Activated T-helper 1 cell treated with anti-CD3 and anti-CD28 coated beads, Interleukin-2, amount 50 U/mL, for 16 hours (primary cell): ENCODE measurements at places on chromosomes 7 and 10.

- no peak for DNase-seq
Measured at GRCh38 chr7:9328296-9328695, 894.9 kb downstream of the NXPH1 start.

DNA sequence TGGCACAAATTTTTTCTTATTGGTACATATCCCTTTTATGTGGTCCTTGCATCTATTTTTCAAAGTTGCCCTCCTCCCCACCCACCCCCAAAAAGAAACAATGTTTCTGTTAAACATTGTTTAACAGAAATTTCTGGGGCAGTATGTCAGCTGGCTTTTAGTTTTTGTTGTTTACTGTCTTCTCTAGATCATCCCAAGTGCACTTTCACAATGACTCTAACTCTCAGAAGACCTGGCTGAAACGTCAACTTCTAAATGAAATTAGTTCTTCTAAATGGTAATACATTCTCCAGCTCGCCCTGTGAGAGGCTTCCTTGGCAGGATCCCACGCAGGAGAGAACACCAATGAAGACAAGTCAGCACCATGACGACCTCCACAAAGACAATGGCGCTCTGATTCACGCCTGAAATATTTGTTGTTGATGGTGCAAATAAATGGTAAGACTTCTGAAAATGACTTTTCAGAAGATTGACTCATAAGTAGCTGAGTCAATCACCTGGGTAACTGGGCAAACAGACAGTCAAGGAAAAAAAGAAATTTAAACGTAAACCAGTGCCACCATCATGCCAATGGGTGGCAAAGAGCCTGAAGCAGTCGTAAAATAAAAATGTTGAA is 293.7 kb downstream of the FZD1 start:
- DNase-seq, result no peak

GRCh38 chr10:10663622-10664021 is 354.1 kb upstream of the CELF2 start:
- no peak for DNase-seq

- DNase-seq, result no peak
Measured at GRCh38 chr10:62475551-62475950, 101.4 kb downstream of the ZNF365 start.

DNA sequence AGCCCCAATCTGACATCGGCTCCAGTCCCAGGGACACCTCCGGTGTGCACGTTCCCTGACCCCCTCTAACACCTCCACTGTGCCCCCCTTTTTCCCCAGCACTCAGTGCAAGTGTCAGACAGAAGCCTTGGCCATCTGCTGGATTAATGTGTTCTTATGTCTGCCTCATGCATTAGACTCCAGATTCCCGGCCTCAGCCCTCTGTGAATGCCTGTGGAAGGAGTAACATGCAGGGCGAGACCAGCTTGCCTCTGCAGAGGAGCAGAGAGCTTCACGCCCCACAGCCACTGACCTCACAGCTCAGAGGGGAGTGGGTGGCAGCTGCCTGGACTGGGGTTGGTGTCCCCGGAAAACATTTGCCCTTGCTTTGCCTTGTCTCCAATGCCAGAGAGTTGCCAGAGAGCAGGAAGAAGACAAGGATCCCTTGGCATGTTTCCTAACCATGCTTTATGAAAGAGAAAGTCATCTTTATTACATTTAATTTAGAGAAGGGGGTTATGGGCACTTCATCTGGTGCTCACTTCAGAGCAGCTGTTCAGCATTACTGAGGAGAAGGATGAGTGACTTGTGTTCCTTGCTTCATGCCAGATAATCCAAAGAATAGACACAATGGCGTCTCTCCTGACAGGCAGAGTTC is 91.6 kb upstream of the CXCL12 start:
- no peak for DNase-seq

DNA sequence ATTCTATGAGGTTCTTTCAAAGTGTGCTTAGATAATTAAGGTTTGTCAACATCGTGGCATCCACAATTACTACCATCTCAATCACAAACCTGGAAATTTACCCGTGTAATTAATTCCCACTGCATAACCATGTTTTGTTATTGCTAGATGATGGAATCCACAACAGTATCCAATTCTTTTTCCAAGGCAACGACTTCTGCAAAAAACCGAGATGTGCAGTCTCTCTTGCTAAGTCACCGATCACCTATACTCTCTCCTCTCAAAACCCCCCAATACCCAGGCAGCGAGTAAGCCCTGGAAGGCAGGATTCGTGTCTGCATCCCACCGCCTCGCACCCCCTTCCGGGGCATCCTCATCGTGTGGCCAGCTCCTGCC is 678 bp upstream of the EIF4H start:
- no peak for DNase-seq

- no peak for DNase-seq
Measured at GRCh38 chr10:23205972-23206642, 14.0 kb downstream of the PTF1A start.

DNA sequence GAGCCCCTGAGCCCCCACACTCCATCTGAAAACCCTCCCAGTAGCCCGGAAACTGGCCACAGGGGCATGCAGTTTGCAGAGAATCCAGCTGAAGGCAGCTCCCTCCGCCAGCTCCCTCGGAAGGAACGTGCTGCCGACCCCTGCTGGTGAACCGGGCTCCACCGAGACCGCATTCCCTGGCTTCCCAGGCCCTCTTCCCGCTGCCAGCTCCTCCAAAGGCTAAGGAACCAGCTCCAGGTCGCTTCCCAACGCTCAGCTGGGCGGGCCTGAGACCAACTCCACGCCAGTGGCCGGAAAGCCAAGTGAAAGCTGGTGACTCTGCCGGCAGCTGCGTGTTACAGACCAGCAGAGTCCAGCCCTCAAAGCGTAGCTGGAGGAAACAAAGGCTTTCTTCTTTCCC is 35.8 kb downstream of the GPER1 start:
- DNase-seq, result no peak

DNA sequence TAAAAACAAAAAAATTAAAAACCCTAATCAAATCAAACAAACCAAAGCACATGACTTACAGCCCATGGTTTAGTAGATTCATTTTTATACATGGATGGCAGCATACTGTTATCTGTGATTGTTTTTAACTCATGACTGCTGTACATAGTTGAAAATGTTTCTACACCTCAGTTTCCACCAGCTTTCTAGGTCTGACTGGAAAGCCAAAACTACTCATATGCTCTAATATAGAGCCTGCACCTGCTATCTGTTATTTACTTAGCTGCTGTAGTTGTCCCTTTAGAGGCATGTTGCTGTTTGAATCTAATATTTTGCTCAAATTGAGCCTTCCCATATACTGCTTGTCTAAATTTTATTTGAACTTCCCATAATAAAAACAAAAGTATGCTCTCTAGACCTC is 289.9 kb upstream of the LRRN3 start:
- no peak for DNase-seq

GRCh38 chr10:21285742-21286331 is 239.6 kb downstream of the SKIDA1 start:
- no peak for DNase-seq

GRCh38 chr7:40200791-40201190 is 66.0 kb downstream of the SUGCT start:
- no peak for DNase-seq

GRCh38 chr7:22723181-22723601 is 3.8 kb upstream of the IL6 start:
- DNase-seq, result no peak

GRCh38 chr7:29858191-29858951 is 52.1 kb downstream of the WIPF3 start:
- DNase-seq, result no peak

- no peak for DNase-seq
Measured at GRCh38 chr10:12130237-12130872, 878 bp downstream of the SEC61A2 start.

DNA sequence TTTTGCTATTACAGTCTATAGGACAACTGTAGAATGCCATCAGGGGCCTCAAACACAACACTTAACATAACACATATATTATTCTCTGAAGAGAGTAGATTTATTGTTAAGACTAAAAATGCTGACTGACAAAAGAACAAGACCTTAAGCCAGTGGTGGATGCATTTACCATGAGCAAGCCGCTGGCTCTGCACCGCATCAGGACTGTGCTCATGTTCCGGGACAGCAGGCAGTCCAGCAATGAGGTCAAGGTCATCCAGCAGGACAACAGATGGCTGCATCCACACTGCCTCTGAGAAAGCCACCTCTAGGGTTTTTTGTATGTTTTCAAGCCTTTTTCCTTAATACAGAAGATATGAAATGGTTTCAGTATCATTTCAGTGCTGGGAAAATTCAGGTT is 23.8 kb downstream of the PEX1 start:
- no peak for DNase-seq

DNA sequence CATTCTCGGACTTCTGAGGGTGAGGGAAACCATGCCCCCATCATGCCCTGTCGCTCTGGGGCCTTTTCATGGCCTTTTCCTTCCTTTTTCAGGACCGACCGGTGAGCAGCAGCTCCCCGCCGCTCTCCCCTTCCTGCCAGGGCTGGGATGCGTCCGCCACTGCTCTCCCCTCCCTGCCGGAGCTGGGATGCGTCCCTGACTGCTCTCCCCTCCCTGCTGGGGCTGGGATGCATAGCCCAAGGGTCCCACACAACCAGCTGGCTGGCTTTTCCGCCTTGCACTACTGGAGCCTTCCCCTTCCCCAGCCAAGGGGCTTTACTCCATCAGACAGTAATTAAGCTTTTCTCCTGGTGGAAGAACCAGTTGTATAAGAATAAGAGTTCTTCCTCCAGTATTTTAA is 129.7 kb upstream of the COBL start:
- no peak for DNase-seq

DNA sequence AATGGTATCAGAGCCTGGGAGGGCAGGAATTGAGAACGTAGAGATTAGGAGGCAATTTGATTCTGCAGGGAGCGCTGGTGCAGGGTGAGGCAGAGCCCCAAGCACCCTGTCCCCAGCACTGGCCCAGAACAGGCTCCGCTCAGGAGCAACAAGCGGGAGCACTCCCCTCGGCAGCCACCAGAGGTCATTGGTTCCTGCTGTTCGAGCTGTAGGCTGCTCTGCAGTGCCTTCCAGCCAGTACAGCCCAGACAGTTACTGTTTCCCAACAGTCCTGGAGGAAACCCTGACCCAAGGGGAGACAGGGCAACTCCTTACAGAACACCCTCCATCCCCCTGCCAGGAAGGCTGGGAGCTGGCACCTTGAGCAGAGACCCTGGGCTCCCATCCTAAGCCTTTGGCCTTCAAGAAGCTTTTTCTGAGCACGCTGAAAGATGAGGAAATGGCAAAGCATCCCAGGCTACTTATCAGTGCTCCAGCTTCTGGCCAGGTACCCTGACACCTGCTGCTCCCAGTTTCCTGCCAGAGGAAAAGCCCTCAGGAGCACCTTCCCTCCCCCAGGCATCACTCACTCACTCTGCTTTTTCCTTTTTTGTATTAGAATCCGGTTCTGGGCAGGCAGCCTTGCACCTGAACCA is 71.2 kb upstream of the EFCAB10 start:
- peak; percentile 38 for DNase-seq

GRCh38 chr10:97138174-97138573 is 47.6 kb downstream of the SLIT1 start:
- no peak for DNase-seq

DNA sequence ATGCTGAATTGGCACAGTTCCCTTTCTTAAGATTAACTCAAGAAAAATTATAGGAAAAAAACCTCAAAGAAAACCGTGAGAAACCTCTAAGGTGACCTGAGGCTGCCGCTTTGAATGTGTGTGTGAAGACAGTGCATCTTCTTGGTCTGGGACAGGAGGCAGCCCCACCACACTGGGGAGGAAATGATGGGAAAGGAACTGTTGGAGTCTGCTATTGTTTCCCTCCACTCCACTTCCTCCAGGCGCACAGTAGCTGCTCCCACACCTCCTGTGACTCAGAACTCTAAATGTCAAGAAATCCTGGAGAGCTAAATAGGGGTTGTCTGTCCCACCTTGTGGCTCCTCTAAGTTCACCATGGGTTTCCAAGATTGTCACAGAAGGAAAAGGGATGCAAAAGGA is 179.4 kb downstream of the PDE1C start:
- DNase-seq, result no peak

GRCh38 chr10:131732631-131733127 is 168.1 kb upstream of the PPP2R2D start:
- DNase-seq, result no peak

DNA sequence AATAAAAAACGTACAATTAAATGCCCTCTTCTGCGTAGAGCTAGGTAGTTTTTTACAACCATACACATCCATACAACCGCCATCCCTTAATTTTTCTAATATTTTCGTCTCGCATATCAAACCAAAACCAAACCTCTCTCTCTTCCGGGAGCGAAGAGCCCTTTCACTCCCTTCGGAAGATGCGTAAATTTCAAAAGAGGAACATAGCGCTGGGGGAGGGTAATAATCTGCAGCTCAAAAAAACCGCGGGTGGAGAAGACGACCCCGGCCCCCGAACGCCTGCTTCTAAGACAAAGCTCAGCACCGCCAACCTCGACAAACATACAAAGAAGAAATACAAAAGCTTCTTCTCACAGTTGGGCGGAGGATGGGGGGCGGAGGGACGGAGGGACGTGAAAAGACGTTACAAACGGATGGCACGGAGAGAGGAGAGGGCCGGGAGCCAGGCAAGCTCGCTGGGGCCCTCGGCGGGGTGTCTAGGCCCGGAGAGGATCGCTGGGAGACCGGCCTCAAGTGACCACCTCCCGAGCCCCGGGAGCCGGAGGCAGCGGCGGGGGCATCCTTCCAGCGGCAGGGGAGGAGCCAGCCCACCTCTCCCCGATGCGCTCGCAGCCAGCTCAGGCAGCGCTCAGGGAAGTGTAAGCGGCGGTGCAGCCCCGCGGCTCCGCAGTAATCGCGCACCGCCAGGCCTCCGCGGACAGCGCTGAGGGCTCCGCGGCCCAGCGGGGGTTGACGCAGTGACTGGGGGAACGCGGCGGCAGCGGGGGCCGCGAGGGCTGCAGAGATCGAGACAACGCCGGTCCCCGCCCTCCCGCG is 851 bp downstream of the MKRN1 start:
- peak; percentile 22 for DNase-seq

DNA sequence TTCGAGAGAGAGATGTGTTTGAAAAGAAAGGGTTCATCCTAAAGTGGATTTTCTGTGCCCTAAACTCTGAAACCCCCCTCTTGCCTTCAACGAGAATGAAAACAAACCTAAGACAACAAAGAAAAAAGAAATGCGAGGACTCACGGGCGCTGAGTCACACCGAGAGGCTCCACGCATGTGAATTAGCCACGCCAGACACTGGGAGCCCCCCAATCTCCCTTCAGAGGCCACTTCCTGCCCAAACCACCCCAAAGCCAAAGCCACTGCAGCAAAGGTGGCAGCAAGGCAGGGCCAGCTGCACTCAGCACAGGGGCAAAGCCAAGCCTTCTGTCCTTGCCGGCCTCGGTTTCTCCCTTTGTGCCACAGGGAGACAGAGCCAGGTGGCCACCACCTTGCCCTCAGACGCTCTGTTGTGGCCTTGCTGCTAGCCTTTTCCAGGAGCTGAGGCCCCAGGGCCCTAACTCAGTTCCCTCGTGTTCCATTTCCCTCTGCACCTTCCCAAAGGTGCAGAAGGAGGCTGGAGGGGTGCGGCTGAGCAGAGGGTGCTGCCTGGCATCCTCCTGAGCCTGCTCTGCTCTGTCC is 93.3 kb downstream of the FAM53B start:
- peak; percentile 56 for DNase-seq

GRCh38 chr10:681670-682318 is 7.7 kb downstream of the DIP2C start:
- no peak for DNase-seq
